Sigmoid colon (tissue), 7 donors: ENCODE measurements at places on chromosomes 1 and 21. TPM values are rescaled to one million over a fixed set of nuclear protein-coding genes. Genes with fewer than 3 reads are reported as not detected.

DNA sequence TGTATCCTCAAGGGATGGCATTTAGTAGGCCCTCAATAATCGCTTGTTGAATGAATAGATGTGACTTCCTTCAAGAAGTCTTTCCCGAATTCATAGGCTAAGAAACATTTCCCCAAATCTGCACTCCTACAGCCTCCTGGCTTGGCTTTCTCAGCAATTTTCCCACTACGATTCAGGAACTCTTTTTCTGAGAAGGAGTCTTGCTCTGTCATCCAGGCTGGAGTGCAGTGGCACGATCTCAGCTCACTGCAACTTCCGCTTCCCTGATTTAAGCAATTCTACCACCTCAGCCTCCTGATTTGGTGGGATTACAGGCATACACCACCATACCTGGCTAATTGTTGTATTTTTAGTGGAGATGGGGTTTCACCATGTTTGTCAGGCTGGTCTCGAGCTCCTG, 37.9 kb upstream of the IFFO2 start:
- DNase-seq, result peak; percentile 12

GRCh38 chr1:39043513-39043912, 17.4 kb downstream of the NDUFS5 start:
- DNase-seq, result no peak

DNA sequence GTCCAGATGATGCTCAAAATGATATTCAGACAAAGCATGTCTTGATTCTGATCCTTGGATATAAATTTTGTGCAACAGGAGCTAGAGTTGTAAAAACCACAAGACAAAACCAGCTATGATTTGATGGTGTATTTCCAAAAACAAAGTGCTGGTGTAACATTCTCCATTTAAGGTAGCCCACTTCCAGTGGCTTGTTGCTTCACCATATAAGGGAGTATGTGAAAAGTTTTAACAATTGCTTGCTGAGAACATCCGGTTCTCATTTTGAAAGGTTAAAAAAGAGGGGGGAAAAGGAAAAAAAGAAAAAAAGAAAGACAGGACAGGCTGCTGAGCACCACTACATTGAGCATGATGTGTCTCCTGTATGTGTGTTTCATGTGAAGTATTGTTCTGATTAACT, 123.6 kb downstream of the MACF1 start:
- no peak for DNase-seq

DNA sequence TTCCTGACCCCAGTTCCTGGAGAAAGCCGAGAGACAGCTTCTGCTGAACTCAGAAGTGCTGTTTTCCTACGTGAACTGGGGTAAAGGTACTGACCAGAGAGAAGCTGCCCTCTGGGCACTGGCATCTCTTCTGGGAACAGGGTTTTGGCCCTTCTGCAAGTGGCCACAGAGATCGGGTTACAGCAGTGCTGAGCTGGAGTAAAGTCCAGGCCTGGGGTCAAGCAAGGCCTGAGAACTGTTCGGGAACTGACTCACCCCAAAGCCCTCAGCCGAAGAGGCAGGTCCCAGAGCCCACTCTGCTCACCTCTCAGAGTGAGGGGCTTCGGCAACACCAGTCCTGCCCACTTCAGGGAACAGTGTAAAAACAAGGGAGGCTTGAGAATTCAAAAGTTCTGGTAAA, 177.2 kb upstream of the RUNX1 start:
- DNase-seq, result no peak

FAM151A gene
- 3.7 TPM for polyA plus RNA-seq

HSD17B7 gene
- polyA plus RNA-seq, result 11.4 TPM
